ENCODE measurements at places on chromosomes 6 and 20.

DNA sequence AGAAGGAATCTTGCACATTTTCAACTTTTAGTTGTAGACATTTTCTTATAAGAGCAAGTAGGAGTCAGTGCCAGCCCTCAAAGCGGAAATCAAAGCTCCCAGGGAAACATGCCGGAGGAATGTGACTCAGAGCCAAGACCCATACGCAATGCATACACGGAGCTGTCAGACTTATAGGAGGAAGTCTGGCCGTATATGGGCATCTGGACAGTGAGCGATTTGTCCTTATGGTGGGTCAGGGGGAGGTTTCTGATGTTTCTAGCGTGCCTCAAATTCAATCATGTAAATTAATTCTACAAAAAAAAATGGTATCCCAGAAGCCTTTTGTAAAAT is 3.6 kb upstream of the CCN2 start:
- DNase-seq = no peak

- DNase-seq = no peak
Measured at GRCh38 chr20:24995741-24996448, 3.3 kb upstream of the APMAP start.

- no peak for DNase-seq
Measured at GRCh38 chr6:134446218-134446848, 128.4 kb upstream of the SGK1 start.

GRCh38 chr6:125943528-125944433 is 12.8 kb upstream of the HINT3 start:
- DNase-seq = no peak
